ENCODE measurements at places on chromosomes 1 and 21.
A peak's percentile ranks its signal among the peaks of the same experiment; 100 is the strongest.

- DNase-seq: no peak
Observed at GRCh38 chr1:26516987-26517765, 12.4 kb upstream of the RPS6KA1 start.

DNA sequence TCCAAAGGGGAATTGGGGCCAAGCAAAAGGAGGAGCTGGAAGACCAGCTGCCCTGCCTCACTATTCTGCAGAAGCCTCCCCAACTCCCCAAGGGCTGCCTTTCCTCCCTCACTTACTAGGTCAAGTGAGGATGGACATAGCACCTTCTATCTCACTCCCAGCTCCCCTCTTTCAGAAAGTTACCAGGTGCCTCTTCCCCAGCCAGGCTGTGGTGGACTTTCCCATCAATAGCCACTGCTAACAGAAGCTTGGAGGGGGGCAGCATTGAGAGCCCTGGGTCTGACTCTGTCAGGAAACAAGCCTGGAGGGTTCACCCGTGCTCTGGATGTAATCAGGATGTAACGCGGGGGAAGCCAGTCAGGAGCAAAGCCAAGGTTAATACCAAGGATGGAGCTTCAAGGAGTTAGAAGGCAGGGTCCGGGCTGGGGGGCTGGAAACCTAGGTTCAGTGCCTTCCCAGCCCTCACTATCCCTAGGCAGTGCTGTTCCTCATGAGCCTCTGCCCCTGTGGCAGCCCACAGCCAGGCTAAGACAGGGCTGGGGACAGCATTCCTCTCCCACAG is 127.8 kb upstream of the NGF start:
- DNase-seq: no peak

DNA sequence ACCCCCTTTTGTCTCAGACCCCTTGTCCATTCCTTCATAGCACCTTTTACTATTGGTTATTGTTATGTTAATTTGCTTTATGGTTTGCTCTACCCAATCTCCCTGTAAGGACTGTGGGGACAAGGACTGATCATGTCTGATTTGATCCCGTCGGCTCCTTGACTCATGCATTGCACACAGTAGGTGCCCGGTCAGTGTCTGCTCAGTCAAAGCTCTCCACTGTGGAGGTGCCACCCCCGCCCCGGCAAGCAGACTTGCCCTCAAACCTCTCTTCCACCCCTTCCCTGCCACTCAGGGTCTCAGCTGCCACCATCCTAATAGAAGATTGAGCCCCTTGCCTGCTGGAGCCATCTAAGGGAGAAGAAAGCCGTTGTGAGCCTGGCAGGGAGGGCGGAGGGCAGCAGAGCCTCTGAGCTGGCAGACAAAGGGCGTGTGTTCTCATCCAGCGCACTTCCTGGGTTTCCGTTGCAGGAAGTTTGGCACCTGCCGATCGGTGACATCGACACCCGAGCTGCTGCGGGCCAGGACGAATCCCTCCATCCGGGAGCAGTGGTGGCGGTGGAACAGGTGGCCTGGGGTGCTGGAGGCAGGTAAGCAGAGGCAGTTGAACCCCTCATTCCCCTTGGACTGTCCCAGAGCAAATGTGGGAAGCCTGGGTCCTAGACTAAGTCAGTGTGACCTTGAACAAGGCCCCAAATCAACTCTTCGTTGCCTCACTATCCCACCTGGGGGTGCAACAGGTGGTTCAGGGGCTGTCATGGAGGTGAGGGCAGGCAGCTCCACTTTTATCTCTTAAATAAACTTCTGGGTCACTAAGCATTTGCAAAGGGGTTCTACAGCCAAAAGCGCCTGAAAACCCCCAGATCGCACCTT is 2.2 kb upstream of the FBLIM1 start:
- DNase-seq: no peak

DNA sequence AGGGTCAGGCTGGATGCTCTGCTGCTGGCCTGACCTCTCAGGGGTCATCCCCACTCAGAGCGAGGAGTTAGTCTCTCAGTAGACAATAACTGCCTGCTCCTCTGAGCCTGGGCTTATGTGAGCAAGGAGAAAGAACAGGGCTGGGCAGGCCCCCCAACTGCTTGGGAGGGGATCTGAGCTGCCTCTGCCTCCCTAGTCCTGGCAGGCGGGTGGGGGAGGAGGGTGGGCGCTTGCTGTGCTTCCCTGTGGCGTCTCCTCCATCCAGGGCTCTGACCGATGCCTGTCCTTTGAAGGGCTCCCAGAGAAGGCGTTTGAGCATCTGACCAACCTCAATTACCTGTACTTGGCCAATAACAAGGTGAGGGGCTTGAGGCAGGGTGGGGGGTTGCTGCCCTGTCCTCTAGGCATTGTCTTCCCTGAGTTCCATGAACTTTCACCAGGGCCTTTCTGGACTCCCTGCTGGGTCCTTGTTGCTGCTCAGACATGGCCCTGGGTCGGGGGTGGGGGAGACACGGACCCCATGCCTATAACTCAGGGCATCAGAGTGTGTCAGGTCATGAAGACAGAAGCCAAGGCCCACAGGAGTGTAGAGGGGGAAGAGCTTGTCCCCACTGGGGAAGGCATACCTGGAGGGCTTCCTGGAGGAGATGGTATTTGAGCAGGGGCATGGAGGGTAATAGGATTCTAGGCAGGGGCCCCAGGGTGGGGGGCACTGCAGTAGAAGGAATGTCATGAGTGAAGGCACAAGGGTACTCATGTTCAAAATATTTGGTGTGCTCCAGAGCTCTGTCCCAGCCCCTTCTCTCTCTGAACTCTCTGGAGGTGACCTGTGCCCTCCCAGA is 12.5 kb downstream of the PODN start:
- no peak for DNase-seq

- DNase-seq: no peak
Observed at GRCh38 chr1:79322511-79323027, 316.0 kb upstream of the ADGRL4 start.

DNA sequence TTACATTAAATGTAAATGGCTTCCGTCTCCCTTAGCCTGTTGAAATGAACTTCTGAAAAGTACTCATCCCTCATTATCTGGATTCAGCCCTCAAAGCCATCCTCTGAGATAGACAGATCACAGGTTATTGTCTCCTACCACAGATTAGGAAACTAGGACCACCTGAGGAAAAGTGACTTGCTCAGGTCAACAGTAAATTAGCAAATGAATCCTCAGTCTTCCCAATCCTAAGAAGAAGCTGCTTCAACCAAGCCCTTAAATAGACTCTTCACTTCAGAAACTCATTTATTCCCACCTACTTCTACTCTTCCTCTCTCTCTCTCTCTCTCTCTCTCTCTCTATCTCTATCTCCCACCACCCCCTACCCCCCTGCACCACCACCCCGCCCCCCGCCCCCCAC is 152.3 kb downstream of the DMRTA2 start:
- no peak for DNase-seq

DNA sequence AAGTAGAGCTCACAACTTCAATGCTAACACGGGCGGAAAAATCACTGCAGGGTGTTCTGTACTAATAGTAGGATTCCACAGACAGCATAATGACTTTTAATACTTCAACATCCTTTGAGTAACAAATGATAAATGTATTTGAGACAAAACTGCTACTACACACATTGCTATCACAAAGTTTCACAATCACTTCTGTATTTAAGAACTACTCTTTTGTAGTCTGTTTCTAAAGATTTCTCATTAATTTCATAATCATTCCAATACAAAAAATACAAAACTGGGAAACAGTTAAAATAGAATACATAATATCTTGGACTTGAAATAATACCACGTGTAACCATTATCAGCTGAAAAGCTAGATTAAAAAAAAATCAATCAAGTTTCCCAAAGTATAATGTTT is 2.7 kb downstream of the HMGN1 start:
- DNase-seq: no peak

DNA sequence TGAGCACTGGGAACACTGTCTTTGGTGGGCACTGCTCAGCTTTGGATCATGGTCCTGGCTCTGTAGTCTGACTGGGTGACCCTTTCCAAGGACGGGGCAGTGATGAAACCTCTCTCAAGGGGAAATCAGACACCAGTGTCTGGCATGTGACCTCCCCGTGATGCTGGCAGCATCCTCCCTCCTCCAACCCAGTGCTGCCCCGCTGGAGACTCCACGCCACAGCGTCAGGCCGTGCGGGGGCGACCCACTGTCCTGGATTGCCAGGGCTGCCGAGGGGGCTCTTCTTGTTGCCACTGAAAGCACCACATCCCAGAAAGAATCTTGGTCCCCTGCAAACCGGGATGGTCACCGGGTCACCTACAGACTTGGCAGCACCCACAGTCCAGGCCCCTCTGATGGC is 146.4 kb upstream of the ARHGEF16 start:
- no peak for DNase-seq

GRCh38 chr1:83928396-83928795 is 70.5 kb downstream of the TTLL7 start:
- DNase-seq: no peak

GRCh38 chr1:171286032-171286705 is 27.8 kb upstream of the FMO4 start:
- DNase-seq: no peak

DNA sequence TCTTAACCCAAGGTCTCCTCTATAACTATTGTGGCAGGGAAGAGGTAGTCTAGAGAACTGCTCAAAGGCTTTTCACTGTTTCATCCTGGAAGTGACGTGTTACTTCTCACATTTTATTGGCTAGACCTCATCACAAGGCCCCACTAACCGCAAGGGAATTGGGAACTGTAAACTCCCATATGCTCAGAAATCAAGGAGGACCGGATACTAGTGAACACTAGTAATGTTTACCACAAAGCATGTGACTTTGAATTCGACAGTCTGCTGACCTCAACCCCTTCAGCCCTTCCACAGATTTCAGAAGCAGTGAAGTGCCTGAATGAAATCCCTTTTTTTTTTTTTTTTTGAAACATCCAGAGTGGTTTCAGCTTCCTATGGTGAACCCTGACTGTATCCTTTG is 3.4 kb upstream of the EEIG2 start:
- no peak for DNase-seq

DNA sequence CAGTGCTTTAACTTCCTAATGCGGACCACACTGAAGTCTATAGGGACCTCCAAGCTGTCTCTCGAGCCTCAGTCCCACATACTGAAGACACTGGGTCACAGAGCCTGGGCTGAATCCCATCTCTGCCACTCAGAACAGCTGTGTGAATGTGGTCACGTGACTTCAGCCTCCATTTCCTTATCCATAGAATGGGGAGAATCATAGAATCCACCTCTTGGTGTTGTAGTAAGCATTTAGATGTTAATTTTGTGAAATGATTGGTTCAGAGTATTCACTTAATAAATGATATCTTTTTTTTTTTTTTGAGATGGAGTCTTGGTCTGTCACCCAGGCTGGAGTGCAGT is 41.2 kb upstream of the LYST start:
- no peak for DNase-seq

GRCh38 chr1:197343663-197344273 is 75.7 kb downstream of the CRB1 start:
- no peak for DNase-seq

GRCh38 chr1:166999075-166999474 is 10.0 kb downstream of the MAEL start:
- no peak for DNase-seq

GRCh38 chr1:226586116-226586515 is 37.6 kb downstream of the STUM start:
- no peak for DNase-seq

DNA sequence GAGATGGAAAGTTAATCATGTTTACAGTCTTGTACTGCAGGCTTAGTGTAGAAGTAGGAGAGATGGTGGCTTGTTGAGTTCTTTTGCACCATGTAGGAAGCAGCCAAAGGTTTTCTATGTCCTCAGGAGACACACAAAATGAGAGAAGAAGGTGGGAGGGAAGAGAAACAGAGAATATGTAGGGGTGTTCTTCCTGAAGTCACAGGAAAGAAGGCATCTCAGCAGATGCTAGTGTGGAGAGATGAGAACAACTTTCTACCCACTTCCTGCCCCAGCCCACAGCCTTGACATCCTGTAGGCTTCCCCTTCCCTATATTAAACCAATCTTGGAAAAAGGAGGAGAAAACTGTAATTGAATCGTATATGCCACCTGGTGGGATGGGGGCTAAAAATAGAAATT is 217.0 kb downstream of the S1PR1 start:
- no peak for DNase-seq

- DNase-seq: no peak
Observed at GRCh38 chr1:151975311-151976014, 18.2 kb downstream of the S100A10 start.

GRCh38 chr1:159854116-159854692 is 8.3 kb downstream of the VSIG8 start:
- DNase-seq: peak; percentile 2

DNA sequence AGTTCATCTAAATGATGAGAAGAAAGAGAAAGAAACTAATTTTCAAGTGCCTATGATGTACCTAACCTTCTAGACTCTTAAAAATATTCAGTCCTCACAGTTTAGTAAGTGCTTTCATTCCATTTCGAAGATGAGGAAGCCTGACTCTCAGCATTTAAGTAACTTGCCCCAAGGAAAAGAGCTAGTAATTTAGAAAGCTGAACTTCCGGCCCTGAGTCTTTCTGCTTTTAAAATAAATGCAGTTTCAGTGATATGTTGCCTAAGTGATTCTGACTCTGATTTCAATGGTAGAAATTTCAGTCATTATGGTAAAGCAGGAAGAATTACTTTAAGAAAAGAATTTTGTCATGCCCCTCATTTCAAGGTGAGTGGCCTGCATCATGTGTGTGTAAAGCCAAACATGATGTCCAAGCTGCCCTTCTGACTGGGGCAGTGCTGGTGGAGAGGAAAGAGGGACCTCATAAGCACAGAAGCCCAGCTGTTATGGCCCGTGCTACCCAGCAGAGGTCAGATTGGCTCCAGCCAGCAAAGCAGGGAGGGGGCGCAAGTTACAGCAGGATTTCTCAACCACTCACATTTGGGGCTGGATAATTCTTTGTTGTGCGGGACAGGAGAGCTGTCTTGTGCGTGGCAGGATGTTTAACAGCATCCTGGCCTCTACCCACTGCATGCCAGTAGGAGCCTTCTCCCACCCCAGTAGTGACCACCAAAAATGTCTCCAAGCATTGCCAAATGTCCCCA is 10.7 kb downstream of the ATP1A4 start:
- no peak for DNase-seq

- DNase-seq: no peak
Observed at GRCh38 chr1:230681599-230681998, 32.3 kb downstream of the AGT start.

DNA sequence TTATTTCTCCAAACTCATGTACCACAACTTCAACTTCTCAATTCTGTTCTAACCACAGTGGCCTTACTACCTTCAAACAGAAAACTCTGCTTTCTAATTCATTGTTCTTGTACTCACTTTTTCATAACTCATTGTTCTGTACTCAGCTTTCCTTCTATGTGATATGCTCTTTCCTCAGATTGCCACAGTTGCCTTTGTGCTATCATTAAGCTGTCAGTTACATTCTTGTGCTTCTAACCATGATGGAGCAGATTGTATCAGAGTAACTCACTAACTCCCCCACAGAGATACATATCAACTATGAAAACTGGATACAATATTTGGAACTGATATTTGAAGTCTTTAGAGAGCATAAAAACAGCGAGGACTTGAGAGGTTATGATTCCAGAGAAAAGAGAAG is 1213.7 kb downstream of the KCNT2 start:
- no peak for DNase-seq

DNA sequence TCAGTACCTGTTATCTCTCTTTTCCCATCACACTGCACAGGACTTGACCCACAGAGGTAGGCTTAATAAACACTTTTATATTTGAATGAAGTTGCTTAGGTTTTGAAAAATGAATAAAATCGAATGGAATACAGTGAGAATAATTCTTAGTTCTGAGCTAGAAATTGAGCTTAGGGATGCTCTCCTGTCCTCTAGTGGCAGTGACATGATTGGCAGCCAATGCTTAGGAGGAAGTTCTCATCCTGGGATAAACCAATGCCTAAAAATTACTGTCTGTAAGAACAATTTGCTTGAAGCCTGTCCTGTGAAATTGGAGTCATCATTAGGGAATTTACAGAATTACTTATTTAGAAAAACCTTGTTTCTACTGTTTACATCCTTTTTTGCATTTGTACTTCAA is 21.3 kb upstream of the CYP4X1 start:
- DNase-seq: no peak

Measured in activated CD4-positive, CD25-positive, alpha-beta regulatory T cell (primary cell).